T-helper 1 cell (primary cell): ENCODE measurements at places on chromosomes 4 and X.

- no peak for DNase-seq
Observed at GRCh38 chrX:69088171-69088938, 76.9 kb downstream of the PJA1 start.

GRCh38 chr4:67109276-67109675 is 436.0 kb downstream of the CENPC start:
- DNase-seq, result no peak

DNA sequence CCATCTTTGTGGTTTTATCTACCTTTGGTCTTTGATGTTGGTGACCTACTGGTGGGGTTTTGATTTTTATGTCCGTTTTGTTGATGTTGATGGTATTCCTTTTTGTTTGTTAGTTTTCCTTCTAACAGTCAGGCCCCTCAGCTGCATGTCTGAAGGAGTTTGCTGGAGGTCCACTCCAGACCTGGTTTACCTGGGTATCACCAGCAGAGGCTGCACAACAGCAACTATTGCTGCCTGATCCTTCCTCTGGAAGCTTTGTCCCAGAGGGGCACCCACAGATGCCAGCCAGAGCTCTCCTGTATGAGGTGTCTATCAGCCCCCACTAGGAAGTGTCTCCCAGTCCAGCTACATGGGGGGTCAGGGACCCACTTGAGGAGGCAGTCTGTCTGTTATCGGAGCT is 199.3 kb upstream of the WDFY3 start:
- no peak for DNase-seq

DNA sequence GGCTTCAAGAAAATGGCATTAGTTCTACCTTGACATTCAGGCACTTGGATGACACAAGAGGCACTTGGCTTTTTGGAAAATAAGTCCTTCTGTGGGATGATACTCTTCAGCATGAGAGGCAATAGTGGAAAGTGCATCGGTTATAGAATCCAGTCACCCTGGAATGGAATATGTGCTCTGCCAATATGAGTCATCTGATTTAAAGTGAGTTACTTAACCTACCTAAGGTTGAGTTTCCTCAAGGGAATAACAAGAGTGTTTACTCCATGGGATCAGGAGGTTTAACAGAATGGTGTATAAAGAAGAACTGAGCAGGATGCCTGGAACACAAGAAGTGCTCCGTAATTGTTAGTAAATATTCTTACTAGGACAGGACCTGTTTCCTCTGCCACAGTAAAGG is 10.7 kb downstream of the SLC39A8 start:
- DNase-seq, result no peak

DNA sequence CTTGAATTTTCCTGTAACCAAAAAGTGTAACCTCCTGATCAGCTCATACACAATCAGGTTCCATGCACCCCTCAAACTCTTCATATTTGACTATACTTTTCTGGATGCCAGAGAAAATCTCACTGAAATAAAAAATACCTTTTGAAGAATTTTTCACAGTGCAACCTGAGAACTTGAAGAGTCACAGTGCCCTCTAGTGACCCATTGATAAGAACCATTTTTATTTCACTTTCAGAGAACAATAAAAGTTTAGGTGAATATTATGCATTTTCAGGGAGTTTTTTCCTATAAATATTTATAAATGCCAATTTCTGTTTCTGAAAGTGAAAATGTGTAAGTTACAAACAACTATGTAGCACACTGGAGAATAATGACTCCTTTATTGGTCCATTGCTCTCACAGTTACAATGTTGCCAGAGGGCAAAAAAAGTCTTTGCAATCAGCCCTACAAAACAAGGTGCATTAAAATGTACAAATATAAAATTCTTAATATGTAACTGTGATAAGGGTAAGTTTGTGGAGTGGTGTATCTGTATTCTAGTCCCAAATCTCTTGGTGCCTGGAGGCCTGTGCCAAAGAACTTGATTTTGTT is 153.6 kb upstream of the INTU start:
- no peak for DNase-seq

DNA sequence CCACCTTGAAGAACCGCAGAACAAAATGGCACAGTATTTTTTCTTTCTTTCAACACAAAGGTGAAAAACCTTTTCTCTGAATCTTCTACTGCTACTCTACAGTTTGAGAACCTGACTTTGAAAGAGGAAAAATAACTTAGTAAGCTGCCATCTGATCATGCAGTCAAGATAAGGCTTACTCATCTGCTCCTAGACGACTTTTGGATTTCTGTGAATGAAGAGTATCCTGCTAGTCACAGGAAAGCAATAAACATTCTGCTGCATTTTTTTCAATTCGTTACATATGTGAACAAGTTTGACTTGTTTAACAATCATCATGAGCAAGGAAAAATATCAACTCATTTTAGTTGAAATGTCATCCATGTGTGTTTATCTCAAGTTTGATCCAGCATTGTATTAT is 25.2 kb downstream of the TIGD2 start:
- DNase-seq, result no peak
